T1000 (cell line): ENCODE measurements at places on chromosomes 11 and 22.

DNA sequence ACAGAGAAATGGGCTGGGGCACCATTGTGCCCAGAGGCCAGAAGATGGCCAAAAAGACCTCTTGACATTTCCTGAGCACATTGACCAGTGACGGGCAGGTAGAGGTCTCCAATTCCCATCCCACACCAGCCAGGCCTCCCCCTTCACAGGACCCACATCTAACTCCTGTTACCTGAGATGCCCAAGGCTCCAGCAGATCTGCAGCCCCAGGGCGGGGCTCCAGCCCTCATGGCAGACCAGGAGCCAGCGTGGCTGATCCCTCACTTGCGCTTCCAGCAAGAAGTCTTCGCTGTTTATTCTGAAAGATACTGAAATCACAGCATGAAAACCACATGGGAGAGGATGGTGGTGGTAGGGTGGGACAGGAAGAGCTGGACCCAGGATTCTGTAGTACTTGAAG is 9.0 kb downstream of the TMPRSS5 start:
- DNase-seq = no peak

- no peak for DNase-seq
These were observed 531 bp upstream of the SOX6 start for GRCh38 chr11:16356761-16357393.

DNA sequence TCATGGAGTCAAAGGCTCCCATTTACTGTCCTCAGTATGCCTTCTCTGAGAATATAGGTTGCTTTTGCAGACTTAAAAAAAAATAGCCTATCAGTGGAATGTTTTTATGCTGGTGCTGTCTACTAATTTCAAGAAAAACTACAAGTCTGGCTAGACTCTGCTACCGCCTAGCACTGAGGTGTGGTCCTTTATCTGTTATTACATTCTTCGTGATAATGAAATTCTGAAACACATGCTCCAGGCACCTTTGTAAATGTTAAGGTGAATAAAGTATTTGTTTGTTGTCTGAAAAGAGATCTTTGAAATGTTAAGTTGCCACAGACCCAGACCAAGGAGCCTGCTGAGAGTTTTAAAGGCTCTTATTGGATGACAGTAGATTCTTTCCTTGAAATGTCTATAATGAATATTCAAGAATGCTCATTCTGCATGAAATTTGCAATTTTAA is 95.3 kb downstream of the DBX1 start:
- no peak for DNase-seq

DNA sequence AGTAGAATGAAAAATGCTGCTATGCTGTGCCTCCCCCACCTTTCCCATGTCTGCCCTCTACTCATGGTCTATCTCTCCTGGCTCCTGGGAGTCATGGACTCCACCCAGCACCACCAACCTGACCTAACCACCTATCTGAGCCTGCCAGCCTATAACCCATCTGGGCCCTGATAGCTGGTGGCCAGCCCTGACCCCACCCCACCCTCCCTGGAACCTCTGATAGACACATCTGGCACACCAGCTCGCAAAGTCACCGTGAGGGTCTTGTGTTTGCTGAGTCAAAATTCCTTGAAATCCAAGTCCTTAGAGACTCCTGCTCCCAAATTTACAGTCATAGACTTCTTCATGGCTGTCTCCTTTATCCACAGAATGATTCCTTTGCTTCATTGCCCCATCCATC is 14.9 kb upstream of the HBE1 start:
- DNase-seq = no peak

GRCh38 chr11:44454666-44455065 is 110.8 kb upstream of the CD82 start:
- no peak for DNase-seq

DNA sequence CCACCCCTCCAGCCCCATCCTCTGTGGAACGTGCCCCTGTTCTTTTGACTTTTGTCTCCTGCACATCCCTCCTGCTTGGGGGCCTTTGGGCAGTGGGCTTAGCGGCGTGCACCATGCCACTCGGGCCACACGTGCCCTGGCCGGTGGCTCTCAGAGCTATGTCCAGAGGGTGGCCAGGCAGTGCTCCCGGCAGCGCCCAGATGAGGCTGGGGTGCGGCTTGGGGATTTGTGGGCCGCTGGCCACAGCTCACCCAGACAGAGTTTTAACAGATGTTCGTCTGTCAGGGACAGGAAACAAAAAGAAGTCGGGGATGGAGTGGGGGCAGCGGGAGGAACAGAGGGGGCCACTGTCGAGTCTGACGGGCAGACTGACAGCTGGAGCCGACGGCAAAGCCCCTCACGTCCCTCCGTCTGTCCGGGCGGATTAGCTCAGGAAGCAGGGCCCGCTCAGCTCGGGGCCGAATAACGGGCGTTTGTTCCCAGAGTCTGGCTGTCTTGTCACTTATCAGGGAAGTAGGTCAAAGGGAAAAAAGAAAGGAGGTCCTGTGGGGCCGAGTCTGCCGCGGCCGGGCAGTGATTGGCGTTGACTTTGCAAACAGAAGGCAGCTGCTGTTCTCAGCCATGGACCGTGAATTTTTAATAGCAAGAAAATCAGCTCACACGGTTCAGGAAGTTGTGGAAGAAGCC is 61.6 kb downstream of the LRP5 start:
- DNase-seq = no peak

DNA sequence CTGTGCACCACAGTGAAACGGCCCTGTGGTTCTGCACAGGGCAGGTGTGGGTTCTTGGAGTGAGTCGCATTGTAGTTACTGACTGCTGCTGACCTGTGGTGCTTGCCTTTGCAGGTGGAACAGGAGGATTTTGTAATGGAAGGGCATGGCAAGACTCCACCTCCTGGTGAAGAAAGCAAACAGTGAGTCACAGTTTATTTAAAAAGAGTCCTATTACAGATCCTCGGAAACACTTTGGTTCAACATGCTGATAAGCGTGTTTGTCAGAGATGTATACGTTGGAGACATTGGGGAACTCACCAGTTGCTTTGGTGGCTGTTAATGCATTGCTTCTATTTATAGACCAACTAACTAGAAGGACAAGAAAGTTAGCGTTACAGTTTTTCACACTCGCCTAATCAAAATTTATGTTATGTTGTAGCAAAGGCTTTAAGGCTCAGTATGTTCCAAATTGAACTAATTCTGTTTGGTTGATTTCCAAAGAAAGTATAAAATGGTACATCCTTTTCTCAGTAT is 21.7 kb upstream of the TNRC6B start:
- DNase-seq = no peak

DNA sequence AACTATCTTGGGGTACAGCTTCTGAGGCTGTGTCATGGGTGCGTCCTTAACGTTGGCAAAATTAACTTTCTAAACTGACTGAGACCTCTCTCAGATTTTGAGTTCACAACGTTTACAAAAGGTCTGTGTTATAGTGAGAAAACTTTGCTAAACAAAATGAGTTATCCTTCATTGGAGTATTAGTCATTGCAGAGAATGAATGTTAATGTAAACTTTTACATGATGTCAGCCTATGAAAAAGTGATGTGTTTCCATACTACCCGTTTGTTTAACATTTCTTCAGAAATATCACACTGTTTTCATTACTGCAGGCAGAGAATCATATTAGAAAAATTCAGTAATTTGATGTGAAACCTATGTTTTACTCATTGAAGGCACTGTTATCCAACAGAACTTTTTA is 32.1 kb downstream of the HSD17B12 start:
- DNase-seq = no peak

DNA sequence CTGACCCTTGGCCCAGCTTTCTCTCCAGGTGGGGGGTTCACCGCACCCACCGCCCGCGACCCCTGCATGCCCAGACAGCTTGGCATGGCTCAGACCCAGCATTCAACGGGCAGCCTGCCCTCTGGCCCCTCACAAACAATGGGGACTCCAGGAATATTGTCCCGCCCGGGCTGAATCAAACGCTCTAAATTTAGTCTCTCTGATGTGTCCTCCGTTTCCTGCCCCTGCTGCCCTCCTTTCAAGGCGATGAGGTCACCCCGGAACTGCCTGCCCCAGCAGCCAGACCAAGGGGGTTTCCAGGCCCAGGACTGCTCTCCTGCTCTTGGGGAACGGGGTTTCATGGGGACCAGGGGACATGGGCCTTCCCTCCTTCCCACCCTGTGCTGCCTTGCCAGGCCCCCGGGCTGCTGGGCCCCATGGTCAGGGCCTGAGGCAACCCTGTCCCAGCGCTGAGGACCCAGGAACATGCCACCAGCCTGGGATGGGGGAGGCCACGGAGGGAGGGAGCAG is 10.1 kb upstream of the PDGFB start:
- DNase-seq = peak; percentile 25

DNA sequence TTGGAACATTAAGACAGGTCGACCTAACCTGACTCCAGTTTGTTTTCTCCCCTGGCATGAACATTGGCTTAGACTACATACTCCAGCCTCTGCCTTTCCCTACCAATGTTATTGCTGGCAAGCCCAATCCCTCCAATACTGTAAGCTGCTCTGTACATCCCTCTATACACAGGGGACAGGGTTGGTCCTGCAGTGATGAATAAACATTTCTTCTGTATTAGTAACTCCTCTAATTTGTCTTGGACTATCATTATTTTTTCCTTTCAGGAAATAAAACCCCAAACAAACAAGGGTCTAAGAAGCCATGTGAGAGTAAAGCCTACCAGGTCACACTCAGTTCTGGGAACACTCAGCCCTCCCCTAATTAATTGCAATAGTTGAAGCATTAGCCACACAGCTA is 35.1 kb upstream of the FJX1 start:
- DNase-seq = peak; percentile 30

- no peak for DNase-seq
These were observed 2.6 kb downstream of the MS4A3 start for GRCh38 chr11:60059052-60059451.

GRCh38 chr11:129089279-129089678 is 102.8 kb downstream of the ARHGAP32 start:
- DNase-seq = no peak

- DNase-seq = no peak
These were observed 31.9 kb upstream of the TP53I11 start for GRCh38 chr11:44982496-44983062.

GRCh38 chr11:123560006-123560405 is 94.4 kb downstream of the SCN3B start:
- no peak for DNase-seq

- DNase-seq = no peak
These were observed 84.5 kb downstream of the MTMR3 start for GRCh38 chr22:29967461-29967860.

GRCh38 chr11:70031631-70032469 is 46.3 kb upstream of the ANO1 start:
- DNase-seq = no peak

- peak; percentile 32 for DNase-seq
These were observed 104.4 kb upstream of the PLET1 start for GRCh38 chr11:112364962-112365481.

DNA sequence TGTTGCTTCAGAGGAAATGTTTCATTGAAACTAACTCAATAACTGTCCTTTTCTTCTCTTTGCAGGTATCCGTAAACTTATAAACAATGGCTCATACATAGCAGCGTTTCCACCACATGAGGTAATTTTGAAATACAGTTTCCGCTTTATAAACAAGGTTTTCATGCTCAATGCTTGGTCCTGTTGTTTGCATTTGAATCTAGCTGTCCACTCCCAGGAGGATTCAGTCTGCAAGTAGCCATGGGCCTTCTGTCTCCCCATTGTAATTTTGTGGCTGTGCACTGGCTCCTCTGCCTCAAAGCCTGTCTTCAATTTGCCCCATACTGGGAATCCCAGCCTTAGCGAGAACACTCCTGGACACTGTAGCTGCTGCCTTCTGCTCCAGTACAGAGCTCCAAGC is 34.7 kb downstream of the MUC15 start:
- no peak for DNase-seq

- no peak for DNase-seq
These were observed 54.5 kb downstream of the PACS1 start for GRCh38 chr11:66124564-66124963.

GRCh38 chr11:45468267-45468856 is 182.2 kb upstream of the SYT13 start:
- DNase-seq = no peak

GRCh38 chr22:19060356-19061009 is 61.7 kb downstream of the DGCR2 start:
- DNase-seq = no peak

- no peak for DNase-seq
These were observed 37.6 kb downstream of the GAB4 start for GRCh38 chr22:16970446-16970845.

DNA sequence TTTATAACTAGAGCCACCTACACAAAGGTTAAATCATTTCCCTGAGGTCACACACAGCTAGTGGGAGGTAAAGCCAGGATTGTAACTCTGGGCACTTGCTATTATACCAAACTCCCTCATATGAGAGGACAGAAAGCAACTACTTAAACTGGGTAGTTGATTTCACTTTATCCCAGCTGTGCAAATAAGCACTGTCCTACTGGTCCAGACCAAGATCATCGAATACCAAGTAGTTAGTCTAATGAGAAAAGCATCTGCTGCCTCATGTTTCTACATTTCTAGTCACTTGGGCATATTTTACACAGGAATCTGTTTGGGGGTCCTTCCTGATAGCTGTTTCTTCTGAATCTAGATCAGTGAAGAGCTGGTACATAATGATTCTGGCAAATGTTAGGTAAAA is 178.6 kb upstream of the NARS2 start:
- no peak for DNase-seq

DNA sequence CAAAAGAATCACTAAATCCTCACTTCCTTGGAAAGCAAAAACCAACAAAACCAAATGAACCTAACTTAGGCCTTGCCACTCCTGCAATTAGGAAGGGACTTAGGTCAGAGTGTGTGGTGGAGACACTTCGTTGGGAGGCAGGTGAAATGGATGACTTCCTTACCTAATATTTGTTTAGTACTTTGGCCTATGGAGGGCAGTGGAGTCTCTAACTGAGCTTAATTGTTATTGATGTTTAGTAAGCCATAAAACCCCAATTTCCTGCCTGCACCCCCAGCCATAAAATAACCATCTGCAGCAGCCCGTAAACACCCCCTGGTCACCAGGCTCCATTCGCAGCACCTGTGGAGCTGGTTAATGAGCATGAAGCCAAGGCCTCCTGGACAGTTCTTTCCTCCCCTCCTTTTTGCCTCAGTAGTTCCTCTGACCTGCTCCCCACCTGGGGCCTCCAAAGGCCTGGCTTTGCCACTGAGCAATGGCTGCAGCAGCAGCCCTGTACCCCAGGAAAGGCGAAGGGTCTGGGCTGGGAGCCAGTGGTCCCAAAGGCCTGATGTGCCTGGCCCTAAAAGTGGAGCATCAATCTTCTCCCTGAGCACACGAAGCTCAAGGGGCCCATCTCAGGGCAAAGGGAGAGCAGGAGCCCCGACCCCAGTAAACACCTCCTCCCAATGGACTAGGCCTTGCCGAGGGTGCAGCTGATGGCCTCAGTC is 15.6 kb upstream of the SYT13 start:
- no peak for DNase-seq

GRCh38 chr11:106249617-106250239 is 172.3 kb downstream of the AASDHPPT start:
- DNase-seq = no peak

GRCh38 chr11:122749005-122749687 is 89.2 kb upstream of the CRTAM start:
- peak; percentile 20 for DNase-seq

- DNase-seq = no peak
These were observed 135.8 kb upstream of the NECTIN1 start for GRCh38 chr11:119864836-119865235.

- DNase-seq = no peak
These were observed 2.1 kb upstream of the PHLDB1 start for GRCh38 chr11:118605116-118605867.
